ENCODE measurements at places on chromosomes 7 and 10.

GRCh38 chr10:43235070-43235900, 31.6 kb downstream of the RASGEF1A start:
- peak; percentile 4 for DNase-seq

GRCh38 chr7:85595750-85596178, 408.9 kb upstream of the SEMA3D start:
- DNase-seq = no peak

GRCh38 chr7:114937446-114937845, 15.6 kb downstream of the MDFIC start:
- DNase-seq = no peak

- no peak for DNase-seq
These were observed 17.7 kb downstream of the CUX1 start for GRCh38 chr7:101835136-101835535.

DNA sequence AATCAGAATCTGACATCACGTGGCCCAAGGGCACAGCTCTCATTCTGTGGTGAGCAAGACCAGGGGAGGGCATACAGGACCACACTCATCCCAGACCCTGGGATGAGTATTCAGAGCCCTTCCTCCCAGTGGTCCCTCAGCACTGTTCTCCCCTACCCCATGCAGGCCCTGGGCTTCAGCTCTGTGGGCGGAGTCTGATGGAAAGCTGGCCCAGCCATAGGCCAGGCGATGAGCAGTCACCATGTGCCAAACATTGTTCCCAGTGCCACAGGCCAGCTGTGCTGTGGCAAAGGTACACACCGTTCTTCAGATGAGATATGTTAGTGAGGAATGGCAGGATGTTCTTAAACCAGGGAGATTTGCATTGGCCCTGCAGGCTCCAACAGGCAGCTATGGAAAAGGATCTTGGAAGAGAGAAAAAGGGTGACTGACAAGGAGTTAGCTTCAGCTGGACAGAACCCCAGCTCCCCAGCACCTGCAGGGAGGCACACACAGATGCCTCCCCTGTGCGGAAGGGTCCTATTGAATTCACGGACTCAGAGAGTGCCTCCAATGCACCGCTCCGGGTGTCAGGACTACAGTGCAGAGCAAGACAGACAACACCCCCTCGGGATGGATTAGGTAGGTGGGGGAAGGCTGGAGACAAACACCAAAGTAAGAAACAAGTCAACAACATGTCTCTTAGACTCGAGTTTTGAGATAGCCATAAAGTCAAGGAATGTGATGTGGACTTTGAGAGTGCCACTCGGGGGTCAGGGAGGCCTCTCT, 596.0 kb upstream of the MGMT start:
- DNase-seq = no peak

- DNase-seq = no peak
These were observed 9.7 kb downstream of the PRLHR start for GRCh38 chr10:118585794-118586193.

DNA sequence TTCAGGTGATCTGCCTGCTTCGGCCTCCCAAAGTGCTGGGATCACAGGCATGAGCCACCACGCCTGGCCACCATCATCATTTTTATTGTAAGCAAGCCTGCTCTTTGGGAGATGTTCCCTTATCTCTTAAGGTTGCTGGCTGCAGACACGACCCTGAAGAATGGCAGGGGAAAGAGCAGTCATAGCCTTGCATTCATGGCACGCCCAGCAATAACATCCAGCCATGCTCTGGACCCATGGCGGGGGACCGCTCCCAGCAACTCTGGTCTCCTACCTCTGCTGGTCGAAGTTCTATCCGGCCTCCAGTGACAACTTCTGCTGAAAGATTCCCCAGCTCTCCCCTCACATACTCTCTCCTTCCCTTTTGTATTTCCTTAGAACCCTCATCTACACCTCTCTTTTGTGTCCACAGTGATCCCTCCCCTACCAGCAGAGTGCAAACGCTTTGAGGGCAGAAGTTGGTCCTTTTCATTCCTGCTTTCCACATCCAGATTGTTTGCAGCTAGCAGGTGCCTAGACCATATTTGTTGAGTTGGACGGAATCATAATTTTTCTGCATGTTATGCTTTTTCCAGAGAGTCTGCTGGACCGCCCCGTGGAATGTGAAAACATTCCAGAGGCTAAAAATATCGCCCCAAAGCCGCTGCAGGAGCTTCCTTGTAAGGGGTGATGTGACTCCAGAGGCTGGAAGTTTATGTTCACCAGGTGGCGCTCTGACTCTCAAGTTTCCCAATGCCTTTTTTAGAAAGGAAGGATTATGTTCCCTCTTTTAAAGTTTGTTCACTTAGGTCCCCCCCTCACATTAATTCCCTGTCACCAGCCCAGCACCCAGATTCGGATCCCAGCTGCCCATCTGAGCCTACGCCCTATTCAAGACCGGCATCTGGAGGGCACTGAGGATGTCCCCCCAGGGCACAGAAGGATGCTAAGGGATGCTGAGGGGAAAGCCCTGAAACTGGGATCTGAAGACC, 4.3 kb upstream of the MARVELD1 start:
- DNase-seq = peak; percentile 55

GRCh38 chr10:118595598-118596425, at the start of gene PRLHR:
TSS of gene PRLHR (minus strand) at chr10:118595648. CDS start at chr10:118595244, 404 bp downstream.
- DNase-seq = peak; percentile 59

DNA sequence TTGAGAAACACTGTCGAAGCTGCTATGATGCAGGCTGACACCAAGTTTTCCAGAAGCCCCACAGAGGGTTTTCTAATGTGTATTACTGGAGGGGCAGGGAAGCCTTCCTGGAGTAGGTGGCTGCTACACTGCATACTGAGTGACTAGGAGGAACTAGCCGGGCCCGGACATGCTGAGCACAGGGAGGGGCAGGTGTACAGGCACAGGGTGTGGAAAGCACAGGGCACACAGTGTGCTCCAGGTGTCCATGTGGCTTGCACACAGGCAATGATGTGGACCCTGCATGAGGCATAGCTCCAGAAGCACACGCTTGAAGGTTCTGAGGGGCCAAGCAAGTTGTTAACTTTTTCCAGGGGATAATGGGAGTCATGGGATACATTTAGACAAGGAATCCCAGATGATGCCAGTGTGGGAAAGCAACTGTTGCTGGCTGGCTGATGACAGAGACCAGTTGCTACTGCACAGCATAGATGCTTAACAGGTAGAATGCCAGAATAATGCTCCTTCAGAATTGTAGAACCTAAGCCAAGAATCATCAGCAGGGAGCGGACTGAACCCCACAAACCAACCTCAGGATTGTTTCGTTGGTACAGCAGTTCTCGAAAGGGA, 14.6 kb downstream of the DHX32 start:
- DNase-seq = no peak

GRCh38 chr7:133763076-133763640, 364.0 kb upstream of the LRGUK start:
- DNase-seq = no peak

DNA sequence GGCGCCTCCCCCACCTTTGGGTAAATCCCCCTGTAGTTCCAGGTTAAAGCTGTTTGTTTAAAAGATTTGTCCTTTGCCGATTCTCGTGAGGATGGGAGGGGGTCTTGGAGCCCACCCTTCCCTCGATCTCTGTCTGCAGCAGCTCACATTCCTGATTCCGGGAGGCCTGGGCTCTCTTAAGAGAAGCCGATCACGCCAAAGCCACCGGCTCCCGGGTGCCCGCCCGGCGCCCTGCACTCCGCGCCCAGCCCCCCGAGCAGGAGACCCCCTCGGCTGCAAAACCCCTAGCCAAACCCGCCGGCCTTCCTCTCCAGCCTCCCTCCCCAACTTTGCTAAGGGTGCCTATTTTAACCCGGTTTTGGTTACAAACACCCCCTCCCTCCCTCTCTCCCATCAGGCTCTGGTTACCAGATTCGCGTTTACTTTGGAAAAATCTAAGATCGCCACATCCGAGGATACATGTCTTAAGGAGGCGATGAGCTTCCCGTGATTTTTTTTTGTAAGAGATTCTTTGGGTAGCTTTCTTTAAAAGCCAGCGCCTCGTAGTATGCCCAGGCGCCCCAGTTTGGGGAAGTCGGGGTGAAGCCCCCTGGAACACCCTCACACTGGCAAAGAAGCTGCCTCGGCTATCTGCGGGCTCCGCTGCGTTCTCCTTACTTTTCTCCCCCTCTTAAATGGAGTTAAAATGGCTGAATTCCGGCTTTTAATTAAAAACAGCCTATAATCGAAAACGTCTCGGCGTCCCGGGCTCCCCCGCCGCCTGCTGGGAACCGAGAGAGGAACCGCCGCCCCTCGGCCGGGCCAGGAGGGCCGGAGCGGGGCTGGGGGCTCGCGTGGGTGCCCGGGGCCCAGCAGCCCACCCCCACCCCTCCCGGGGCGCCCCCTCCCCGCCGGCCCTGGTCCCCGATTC, 983 bp downstream of the TNRC18 start:
- peak; percentile 46 for DNase-seq

- no peak for DNase-seq
These were observed 313.1 kb downstream of the AUTS2 start for GRCh38 chr7:69911337-69911736.

- no peak for DNase-seq
These were observed 165.4 kb downstream of the KIAA1217 start for GRCh38 chr10:24374134-24374915.
